Suprapubic skin (tissue), 4 donors: ENCODE measurements at places on chromosomes 4 and X. TPM values are rescaled to one million over a fixed set of nuclear protein-coding genes. Genes with fewer than 3 reads are reported as not detected.

TCEAL7 gene
- 2.1 TPM for total RNA-seq

NAA11 gene
- total RNA-seq = not detected

MSN gene
- total RNA-seq = 163 TPM

IKBKG gene
- total RNA-seq = 16.6 TPM

MGAT4D gene
- total RNA-seq = not detected

NUDT10 gene
- 0.38 TPM for total RNA-seq

SRPX2 gene
- 2.8 TPM for total RNA-seq

DNA sequence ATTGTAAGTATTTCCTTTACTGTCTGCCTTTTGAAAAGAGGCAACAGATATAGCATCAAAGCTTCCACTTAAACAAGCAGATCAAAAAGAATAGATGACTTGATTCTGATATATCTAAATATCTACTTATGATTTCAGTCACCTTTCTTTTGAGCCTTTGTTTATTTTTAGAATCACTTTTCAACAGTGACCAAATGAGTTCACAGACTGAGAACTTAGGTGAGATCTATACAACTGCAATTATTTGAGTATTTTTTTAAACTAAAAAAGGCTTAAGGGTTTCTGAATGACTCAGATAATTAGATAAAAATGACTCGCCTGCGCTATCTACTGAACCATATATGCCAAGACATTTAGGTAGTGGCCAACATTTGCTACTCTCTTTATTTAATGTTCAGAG lies 166.7 kb upstream of the KCNIP4 start:
- H3K4me3 ChIP-seq = no peak overlapping the region
- no peaks in the 10 kb centered on the region for H3K4me1 ChIP-seq
- no peak overlapping the region for H3K27ac ChIP-seq
- no peaks in the 10 kb centered on the region for H3K36me3 ChIP-seq

- no peak overlapping the region for H3K27ac ChIP-seq
- no peak for DNase-seq
- no peaks in the 10 kb centered on the region for H3K36me3 ChIP-seq
- H3K4me3 ChIP-seq = no peak overlapping the region
Measured at GRCh38 chr4:23219779-23220408, 527.2 kb downstream of the GBA3 start.

GRCh38 chrX:119229253-119229615 lies 6.9 kb upstream of the PGRMC1 start:
- DNase-seq = no peak
- H3K36me3 ChIP-seq = no peaks in the 10 kb centered on the region
- H3K27me3 ChIP-seq = no peaks in the 10 kb centered on the region
- no peak overlapping the region for H3K4me3 ChIP-seq
- no peaks in the 10 kb centered on the region for H3K4me1 ChIP-seq
- no peak overlapping the region for H3K27ac ChIP-seq

DNA sequence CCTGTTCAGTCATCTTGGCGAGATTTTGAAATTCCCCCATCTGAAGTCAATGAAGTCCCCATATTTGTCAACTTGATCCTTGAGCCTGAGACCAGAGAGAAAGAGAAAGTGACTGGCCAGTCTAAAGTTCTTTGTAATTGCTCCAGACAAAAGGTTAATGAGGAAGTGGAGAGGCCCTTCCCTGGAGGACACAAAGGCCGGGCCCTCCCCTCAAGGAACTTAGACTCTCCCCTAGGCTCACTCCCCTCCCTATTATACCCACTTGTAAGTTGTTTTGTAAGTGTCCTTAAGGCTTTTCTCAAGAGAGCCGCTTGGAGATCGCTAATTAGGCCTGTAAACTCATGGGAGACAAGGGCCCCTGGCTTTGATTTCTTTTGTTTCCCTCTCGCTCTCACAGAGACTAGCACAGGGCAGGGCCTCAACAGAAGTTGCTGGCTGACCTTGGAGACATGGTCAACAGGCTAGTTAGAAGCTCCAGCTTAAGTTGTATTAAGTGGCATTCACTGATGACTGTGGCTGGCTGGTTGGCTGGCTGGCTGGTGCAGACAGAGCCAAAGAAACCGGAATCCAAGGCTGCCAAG lies 20.3 kb upstream of the GPC4 start:
- no peaks in the 10 kb centered on the region for H3K4me1 ChIP-seq
- no peaks in the 10 kb centered on the region for H3K27me3 ChIP-seq
- no peak for DNase-seq
- H3K36me3 ChIP-seq = no peaks in the 10 kb centered on the region

GRCh38 chrX:43813319-43813718 lies 68.9 kb downstream of the MAOB start:
- DNase-seq = no peak
- H3K4me1 ChIP-seq = no peaks in the 10 kb centered on the region
- no peak overlapping the region for H3K4me3 ChIP-seq
- no peaks in the 10 kb centered on the region for H3K36me3 ChIP-seq
- H3K27ac ChIP-seq = no peak overlapping the region
- H3K27me3 ChIP-seq = no peaks in the 10 kb centered on the region

DNA sequence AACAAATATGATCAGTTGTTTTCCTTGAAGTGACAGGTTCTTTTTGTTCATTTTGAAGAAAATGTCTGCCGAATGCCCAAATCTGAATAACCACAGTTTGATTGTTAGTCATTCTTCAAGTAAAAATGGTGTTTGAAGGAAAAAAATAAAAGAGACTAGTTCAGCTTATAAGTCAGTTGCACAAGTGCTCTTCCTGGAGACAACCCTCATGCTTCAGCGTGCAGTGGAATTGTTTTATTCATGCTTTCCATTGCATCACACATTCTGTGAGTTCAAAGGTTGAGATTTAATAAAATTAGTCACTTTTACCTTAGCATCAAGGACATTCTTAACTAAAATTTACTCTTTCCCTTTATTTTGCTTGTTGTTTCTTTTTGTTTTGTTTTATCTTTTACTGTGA lies 404.9 kb downstream of the ZNF674 start:
- DNase-seq = no peak
- no peaks in the 10 kb centered on the region for H3K4me1 ChIP-seq
- no peaks in the 10 kb centered on the region for H3K36me3 ChIP-seq
- H3K27me3 ChIP-seq = no peaks in the 10 kb centered on the region

- H3K4me3 ChIP-seq = no peak overlapping the region
- H3K4me1 ChIP-seq = no peaks in the 10 kb centered on the region
- no peak for DNase-seq
- H3K27me3 ChIP-seq = no peaks in the 10 kb centered on the region
Measured at GRCh38 chr4:130338851-130339250, 1242.9 kb downstream of the C4orf33 start.

DNA sequence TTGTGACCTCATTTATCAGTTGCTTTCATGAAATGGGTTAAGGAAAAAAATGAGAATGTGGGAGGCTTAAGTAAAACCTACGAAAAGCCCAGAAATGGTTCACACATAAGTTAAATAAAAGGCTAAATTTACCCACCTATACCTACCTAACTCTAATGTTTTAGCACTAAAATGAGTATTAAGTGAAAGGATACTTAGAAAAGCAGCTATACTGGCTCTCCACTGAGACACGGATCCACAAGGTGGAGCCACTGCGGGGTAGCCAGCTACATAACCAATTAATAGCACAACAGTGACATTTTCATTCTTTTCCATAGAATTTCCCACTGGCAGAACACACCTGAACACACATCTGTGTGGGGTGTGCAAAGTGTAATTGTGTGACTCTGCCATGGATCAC lies 101.9 kb downstream of the MAML3 start:
- no peaks in the 10 kb centered on the region for H3K27me3 ChIP-seq
- H3K27ac ChIP-seq = no peak overlapping the region
- H3K36me3 ChIP-seq = no peaks in the 10 kb centered on the region
- H3K4me1 ChIP-seq = peaks cover 29% of the 10 kb centered on the region
- no peak overlapping the region for H3K4me3 ChIP-seq
- DNase-seq = no peak

DNA sequence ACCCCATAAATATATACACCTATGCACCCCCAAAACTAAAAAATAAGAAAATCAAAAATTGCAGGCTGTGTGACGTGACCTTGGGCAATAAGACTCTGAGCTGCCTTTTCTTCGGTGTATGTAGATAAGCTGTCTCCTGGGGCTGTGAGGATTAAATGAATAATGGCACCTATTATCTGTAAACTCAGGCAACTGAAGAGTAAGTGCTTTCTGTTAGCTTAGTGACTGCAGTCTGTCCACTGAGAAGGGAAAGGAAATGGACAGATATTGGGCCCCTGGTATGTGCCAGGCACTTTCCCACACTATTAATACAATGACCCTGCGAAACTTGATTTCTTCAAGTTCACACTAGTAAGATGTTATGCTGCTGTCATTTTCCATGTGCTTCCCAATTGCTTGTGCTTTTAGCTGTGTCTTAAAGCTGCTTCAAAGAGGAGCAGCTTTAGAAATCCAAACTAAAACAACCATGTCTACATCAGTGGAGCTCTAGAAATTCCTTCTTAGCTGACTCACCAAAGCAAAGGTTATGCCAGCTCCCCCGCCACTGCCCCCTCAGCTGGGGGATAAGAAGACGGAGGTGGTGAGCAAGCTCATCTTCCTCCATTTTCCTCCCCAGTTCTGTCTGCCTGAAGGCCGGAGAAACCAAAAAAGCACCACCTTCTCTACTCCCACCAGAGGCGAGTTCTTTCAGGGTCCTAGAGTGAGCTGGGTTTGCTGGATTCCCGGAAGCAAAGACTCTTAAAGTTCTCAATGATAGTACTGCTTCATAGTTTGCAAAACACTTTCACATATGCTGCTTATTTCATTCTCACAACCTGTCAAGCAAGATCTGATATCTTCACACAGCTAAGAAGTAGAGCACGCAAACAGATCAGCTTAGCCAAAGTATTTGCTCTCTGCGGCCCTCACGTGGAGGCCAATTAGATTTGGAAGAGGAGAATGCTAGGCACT lies 8.8 kb upstream of the DGAT2L6 start:
- H3K4me3 ChIP-seq = no peak overlapping the region
- no peak for DNase-seq
- no peak overlapping the region for H3K27ac ChIP-seq
- H3K4me1 ChIP-seq = peaks cover 4% of the 10 kb centered on the region
- peaks cover 3% of the 10 kb centered on the region for H3K36me3 ChIP-seq

- H3K4me3 ChIP-seq = no peak overlapping the region
- H3K36me3 ChIP-seq = no peaks in the 10 kb centered on the region
- H3K27ac ChIP-seq = no peak overlapping the region
- DNase-seq = peak; percentile 53
Measured at GRCh38 chr4:818106-818921, 7.6 kb downstream of the CPLX1 start.

DNA sequence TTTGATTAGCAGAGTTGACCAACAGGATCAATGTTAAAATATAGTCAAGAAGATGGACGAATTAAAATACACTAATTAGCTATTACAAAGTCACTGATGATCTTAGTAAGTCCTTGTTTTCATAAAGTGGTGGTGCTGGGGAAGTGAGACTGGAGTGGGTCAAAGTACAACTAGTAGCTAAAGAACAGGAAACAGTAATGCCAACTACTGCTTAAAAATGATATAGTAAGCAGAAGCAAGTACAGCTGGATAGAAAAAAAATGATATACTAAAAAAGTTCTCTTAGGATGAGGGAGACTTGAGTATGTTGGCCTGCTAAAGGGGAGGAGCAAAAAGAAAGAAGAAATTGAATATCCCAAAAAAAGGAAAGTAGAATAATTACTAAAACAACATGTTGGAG lies 580.8 kb upstream of the FTHL17 start:
- no peaks in the 10 kb centered on the region for H3K36me3 ChIP-seq
- no peaks in the 10 kb centered on the region for H3K4me1 ChIP-seq
- no peaks in the 10 kb centered on the region for H3K27me3 ChIP-seq
- H3K27ac ChIP-seq = no peak overlapping the region
- H3K4me3 ChIP-seq = no peak overlapping the region

DNA sequence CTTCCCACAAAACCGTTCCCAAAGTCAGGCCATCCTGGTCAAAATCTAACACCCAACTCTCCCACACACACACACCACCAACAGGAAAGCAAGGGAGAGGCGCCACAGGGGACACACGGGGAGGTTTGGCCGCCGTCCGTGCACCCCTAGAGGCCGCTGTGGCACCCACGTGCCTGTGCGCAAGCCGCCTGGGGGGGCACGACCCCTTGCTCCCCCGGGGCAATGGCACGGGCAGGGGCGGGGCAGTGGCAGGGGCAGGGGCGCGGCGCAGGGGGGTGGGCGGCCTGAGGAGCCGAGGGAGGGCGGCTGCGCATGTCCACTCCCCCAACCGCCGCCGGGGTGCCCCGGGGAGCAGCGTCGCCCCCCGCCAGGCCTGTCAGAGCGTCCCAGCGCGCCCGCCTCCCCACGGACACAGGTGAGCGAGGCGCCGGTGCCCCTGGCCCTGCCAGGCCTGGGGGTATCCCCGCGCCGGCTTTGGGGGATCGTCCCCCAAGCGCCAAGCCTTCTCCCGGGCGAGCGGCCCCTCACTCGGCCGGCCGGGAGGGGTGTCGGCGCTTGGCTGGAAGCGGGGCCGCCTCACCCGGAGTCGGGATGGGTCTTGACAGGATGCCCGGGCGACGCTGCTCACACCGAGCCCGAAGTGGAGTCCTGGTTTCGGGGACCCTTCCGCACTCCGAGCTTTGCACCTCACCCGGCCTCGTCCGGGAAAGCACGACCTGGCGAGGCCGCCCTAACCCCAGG lies at the start of gene ERAS:
ERAS (plus strand) TSS at position 379 of the 741 bp plus-strand sequence. CDS start 2,611 bp downstream, outside the sequence.
- H3K27ac ChIP-seq = no peak within 1 kb of the TSS
- DNase-seq = no peak
- no peak within 1 kb of the TSS for H3K4me3 ChIP-seq
- no peaks in the 10 kb centered on the region for H3K4me1 ChIP-seq
- peaks cover 25% of the 10 kb centered on the region for H3K36me3 ChIP-seq
- peaks cover 7% of the 10 kb centered on the region for H3K27me3 ChIP-seq

- H3K27me3 ChIP-seq = no peaks in the 10 kb centered on the region
- H3K4me1 ChIP-seq = no peaks in the 10 kb centered on the region
- DNase-seq = no peak
- H3K27ac ChIP-seq = no peak overlapping the region
Measured at GRCh38 chr4:126888968-126889367, 743.8 kb upstream of the INTU start.

GRCh38 chr4:47945930-47946726 lies 31.7 kb upstream of the NFXL1 start:
- H3K4me3 ChIP-seq = no peak overlapping the region
- H3K4me1 ChIP-seq = no peaks in the 10 kb centered on the region
- no peak overlapping the region for H3K27ac ChIP-seq
- no peaks in the 10 kb centered on the region for H3K27me3 ChIP-seq
- H3K36me3 ChIP-seq = no peaks in the 10 kb centered on the region

- no peaks in the 10 kb centered on the region for H3K4me1 ChIP-seq
- no peaks in the 10 kb centered on the region for H3K36me3 ChIP-seq
- DNase-seq = no peak
- H3K4me3 ChIP-seq = no peak overlapping the region
- no peak overlapping the region for H3K27ac ChIP-seq
- H3K27me3 ChIP-seq = no peaks in the 10 kb centered on the region
Measured at GRCh38 chr4:8558080-8558960, 21.9 kb upstream of the GPR78 start.

DNA sequence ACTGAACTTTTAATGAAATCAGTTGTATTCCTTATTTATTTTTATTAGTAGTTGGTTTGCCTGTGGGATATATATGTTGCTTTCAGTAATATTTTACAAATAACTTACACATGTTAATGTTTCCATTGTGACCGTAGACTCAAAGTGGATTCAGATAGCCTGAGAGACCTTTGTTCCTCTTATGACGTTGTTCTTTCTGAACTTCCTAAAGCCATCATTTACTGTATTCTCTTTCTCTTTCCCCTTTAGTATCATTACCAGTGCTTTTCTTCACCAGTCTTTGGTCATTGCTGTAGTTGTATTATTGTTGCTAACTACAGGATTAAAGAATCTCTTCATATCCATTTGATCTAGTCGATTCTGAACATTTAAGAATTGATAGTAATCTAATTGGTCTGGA lies 4.3 kb downstream of the STIM2 start:
- H3K4me3 ChIP-seq = no peak overlapping the region
- H3K36me3 ChIP-seq = no peaks in the 10 kb centered on the region
- no peak overlapping the region for H3K27ac ChIP-seq
- no peak for DNase-seq
- H3K4me1 ChIP-seq = peaks cover 54% of the 10 kb centered on the region
- H3K27me3 ChIP-seq = no peaks in the 10 kb centered on the region
